ENCODE measurements at places on chromosomes 7 and 10.

GRCh38 chr7:150402671-150403321 lies 23.7 kb downstream of the ZNF775 start:
- no peak for DNase-seq

DNA sequence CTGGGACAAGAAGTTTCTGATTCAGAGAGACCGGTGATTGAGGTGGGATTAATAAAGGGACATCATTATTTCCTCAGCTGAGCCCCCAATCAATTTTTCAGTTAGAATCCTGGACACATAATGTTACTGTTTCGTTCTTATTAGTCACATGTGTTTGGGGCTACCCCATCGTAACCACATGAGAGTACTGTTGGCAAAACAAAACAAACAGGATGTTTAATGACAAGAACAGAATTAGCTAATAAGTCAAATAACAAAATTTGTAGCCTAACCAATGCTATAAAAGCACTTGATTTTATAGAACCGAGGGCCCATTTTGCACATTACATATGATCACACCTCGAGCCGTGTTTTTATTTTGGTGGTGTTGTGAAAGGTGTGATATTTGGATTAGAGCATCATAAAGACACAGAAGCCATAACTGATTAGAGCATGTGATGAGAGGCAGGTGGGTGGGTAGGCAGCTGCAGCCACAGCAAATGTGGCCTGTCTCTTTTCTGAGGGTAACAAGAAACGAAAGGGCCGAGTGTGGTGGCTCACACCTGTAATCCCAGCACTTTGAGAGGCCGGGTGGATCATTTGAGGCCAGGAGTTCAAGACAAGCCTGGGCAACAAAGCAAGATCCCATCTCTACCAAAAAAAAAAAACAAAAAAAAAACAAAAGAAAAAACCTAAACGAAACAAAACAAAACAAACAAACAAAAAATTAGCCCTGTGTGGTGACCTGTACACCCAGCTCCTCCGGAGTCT lies 1.8 kb upstream of the VWC2 start:
- no peak for DNase-seq

DNA sequence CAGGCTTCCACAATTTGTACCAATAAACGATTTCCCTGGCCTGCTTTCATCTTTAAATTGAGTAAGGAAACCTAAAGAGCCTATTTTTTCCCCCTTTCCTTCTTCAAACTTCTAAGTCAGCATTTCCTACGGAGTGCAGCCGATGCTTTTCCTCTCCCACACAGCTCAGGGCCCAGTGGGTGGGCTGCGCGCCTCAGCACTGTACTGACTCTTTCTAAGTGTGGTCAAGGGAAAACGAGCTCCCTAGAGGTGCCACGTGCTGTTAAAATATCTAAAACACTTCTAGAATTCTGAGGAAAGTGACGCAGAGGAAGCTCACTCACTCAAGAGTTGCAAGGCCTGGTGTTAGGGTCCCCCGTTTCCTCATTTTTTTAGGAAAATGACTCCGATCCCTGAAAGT lies 29.0 kb downstream of the STEAP1B start:
- no peak for DNase-seq

- DNase-seq, result no peak
Measured at GRCh38 chr7:71313553-71313952, 181.6 kb downstream of the GALNT17 start.

- DNase-seq, result no peak
Measured at GRCh38 chr10:58543141-58543540, 30.5 kb downstream of the BICC1 start.

GRCh38 chr10:102602272-102603045 lies 41.8 kb upstream of the TRIM8 start:
- no peak for DNase-seq

DNA sequence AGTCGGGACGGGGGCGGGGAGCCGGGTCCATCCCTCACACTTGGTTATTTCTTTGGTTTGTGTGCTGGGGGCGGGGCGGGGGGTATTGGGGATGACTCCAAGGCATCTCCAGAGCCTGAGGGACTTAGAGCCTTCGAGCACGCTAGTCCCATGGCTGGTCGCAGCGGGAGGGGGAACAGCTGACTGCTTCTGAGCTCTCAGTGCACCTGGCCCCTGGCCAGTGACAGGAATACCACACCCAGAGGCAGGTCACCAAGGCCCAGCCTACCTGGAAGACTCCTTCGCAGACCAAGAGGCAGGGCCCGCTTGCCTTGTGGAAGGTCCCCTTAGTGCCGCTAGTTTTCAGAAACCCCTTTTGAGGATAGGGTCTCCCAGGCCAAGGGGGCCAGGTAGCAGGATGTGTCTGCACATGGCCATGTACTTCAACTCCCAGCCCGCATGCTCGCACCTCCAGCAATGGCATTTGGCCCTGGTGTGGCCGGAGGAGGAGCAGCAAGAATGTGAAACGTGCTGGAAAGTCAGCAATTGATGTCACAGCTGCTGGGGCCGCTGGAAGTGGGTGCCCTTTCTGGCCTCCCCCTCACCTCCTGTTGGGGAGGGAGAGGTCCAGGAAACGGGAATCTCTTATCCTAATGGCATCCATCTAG lies 40.3 kb downstream of the AGAP3 start:
- no peak for DNase-seq

DNA sequence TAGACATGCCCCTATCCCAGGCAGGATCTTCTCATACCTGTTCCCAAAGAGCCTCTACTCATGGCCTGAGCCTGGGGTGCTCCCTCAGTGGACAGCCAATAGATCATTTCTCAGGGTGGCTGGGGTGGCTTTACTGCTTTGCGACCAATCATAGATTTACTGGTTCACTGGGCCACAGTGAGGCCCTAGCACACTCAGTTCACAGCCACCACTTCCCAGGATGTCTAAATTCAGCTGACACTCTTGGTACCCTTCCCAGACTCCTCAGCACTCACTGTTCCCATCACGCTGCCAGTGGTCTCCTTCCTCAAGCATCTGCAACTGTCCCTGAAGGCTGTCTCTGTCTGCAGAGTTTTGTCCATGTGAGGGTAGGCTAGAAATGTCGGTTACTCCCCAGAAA lies 50.6 kb downstream of the ARHGAP22 start:
- DNase-seq, result no peak

DNA sequence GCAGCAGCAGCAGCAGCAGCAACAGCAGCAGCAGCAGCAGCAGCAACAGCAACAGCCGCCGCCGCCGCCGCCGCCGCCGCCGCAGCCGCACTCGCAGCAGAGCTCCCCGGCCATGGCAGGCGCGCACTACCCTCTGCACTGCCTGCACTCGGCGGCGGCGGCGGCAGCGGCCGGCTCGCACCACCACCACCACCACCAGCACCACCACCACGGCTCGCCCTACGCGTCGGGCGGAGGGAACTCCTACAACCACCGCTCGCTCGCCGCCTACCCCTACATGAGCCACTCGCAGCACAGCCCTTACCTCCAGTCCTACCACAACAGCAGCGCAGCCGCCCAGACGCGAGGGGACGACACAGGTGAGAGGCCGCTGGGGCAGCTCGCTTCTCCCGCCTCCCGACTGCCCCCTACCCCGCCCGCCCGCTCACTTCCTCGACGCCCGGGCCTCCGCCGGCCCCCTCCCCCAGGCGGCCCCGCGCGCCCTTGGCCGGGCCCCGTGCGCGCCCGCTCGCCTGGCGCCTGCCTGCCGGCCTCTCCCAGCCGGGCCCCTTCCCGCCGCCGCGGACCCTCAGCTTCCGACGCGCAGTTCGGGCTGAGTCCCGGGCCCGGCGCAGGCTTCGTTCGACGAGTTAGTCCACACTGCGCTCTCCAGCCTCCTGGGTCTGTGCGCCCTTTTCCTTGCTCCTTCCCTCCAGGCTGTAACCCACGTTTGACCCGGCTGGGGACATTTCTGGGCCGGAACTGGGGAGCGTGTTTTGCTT lies 882 bp downstream of the DLX6 start:
- DNase-seq, result no peak

DNA sequence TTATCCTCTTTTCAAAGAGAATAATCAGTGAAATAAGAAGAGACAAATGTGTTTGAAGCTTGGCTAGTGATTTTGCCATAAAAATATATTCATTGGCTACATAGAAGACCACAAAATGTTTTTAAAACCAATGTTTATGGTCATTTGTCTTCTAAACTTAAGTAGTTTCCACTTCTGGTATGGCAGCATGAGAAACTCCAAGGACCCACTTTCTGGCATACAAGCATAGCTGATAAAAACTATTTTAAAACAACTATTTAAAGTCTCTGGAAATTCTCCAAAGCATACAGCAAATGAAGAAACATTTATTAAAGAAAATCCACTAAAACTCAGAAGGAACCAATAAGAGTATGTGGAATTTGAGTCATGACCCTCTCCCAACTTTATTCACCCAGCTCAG lies 89.2 kb upstream of the TOMM7 start:
- DNase-seq, result no peak

DNA sequence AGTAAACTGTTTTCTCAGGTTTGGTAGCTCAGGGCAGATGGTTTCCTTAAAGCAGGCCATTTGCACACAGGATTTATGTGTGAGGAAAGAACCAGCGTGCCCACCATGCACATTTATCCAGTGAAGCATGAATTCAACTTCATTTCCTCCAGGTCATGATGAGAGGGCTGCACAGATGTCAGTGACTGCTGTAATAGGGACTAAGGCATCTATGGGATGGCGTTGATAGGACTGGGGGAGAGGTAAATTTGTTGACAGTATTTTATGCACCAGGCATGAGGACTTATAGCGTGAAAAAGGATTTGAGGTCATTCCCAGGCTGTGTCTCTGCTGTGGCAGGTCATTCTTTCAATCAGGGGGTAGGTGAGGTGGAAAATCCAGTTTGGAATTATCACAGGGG lies 302.9 kb downstream of the XPNPEP1 start:
- DNase-seq, result no peak

DNA sequence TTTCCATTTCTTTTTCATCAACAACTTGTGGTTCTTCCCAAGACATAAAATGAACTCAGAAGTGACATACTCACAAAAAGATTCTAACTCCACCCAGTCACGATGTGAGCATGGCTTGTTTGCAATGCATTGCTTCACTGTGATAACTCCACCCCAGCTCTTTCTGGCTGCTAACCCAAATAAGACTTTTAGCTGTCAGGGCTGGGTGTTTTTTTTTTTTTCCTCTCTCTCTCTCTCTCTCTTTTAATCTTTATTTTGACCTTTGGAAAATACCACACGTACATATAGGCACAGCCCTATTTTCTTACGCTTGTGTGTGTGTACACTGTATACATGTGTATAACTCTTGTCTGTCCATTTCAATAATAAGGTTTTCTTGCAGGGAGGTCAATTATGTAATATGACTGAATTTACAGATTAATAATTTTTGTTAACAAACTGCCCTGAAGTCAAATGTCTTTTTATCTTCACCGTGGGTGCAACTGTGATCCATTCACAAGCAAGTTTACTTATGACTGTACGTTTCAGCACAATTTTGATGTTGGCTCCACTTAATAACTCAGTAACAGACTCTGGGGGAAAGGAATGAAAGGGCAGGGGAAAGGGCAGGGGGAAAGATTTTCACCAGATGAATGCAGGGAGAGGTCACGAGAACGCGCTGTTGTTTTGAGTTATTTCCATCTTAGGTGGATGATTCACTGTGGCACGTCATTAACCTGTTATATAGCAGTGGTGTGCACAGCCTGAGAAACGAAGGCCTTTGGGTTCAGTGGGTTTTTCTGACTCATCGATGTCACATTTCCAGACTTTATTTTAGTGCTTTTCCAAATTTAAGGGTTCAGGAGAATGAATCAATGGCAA lies 49.1 kb downstream of the APBB1IP start:
- peak; percentile 55 for DNase-seq

- no peak for DNase-seq
Measured at GRCh38 chr7:155324012-155324917, 26.6 kb downstream of the INSIG1 start.

- DNase-seq, result no peak
Measured at GRCh38 chr7:102396710-102397019, 502 bp downstream of the PRKRIP1 start.

DNA sequence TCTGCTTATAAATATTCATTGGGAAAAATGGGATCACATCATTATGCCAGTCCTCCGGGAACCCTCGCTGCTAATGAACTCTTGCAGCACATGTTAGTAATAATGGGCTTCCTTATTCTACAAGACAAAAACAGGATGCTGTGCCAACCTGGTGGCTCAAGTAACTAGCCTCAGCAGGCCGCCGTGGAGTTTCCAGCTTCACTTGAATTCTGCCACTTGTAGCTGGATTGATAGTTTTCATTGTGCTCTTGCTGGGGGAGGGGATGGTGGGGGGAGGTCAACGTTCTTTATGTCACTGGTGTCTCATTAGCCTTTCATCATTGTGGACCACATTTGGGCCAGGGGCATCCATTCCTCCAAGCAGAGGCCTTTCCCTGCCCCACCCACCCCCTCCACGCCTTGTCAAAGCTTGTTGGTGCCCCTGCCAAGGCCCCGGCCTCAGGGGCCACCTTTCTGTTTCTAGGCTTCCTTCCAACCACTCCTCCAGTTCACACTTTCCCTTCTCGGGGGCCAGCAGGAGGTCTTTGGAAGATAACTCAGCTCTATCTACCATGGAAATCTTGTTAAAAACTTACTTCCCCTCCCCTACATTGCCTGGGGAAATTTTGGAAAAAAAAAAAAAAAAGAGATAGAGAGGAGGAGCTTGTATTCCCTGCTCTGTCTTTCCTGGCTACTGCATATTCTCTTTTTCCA lies 153.9 kb downstream of the BMPER start:
- DNase-seq, result no peak

GRCh38 chr7:142698429-142698828 lies 50.8 kb upstream of the PRSS1 start:
- DNase-seq, result no peak

- DNase-seq, result no peak
Measured at GRCh38 chr7:155316427-155317113, 18.9 kb downstream of the INSIG1 start.

GRCh38 chr10:4217653-4218052 lies 432.6 kb upstream of the KLF6 start:
- no peak for DNase-seq

DNA sequence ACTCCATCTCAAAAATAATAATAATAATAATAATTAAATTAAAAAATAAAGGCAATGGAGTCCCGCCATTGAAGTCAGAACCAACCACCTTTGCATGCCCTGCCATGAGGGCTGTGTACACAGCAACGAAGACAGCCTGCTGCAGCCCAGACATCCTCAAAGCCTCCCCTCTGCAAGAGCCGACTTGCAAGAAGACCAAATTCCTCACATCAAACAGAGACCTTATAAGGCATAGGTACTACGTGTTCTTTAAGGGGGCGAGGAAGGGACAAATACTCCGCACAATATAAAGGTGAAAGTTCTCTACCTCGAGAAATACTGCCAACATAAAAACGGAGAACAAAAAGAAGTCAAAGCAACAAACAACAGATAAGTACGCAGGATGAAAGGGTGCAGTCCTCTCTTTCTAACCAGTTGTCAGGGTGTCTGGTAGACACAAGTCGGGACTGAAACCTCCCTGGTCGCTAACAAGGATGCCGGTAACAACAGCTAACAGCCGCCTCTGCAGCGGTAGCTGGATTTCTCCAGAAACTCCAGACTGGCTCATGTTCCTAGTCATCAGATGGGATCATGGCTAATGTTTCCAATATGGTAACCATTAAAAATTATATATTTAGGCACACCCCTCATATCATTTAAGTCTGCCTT lies 23.6 kb downstream of the FGFR2 start:
- DNase-seq, result no peak

GRCh38 chr7:22765609-22766008 lies 38.6 kb downstream of the IL6 start:
- no peak for DNase-seq

GRCh38 chr10:120402147-120402766 lies 54.8 kb upstream of the PLPP4 start:
- DNase-seq, result no peak

Data from stimulated activated CD4-positive, alpha-beta T cell treated with anti-CD3 and anti-CD28 coated beads, Interleukin-1b, Interleukin-23, amount 100 ng/mL, for 24 hours (primary cell).